NCI-H146 (cell line): ENCODE measurements at places on chromosomes 11 and 22.

GRCh38 chr11:74559934-74560309 lies 32.5 kb upstream of the POLD3 start:
- DNase-seq, result no peak

GRCh38 chr11:65781152-65781961 lies 581 bp upstream of the AP5B1 start:
- no peak for DNase-seq

- no peak for DNase-seq
Observed at GRCh38 chr22:29141078-29141688, 64.5 kb upstream of the EMID1 start.

- peak; percentile 39 for DNase-seq
Observed at GRCh38 chr22:29700900-29701154, 19.0 kb upstream of the CABP7 start.

DNA sequence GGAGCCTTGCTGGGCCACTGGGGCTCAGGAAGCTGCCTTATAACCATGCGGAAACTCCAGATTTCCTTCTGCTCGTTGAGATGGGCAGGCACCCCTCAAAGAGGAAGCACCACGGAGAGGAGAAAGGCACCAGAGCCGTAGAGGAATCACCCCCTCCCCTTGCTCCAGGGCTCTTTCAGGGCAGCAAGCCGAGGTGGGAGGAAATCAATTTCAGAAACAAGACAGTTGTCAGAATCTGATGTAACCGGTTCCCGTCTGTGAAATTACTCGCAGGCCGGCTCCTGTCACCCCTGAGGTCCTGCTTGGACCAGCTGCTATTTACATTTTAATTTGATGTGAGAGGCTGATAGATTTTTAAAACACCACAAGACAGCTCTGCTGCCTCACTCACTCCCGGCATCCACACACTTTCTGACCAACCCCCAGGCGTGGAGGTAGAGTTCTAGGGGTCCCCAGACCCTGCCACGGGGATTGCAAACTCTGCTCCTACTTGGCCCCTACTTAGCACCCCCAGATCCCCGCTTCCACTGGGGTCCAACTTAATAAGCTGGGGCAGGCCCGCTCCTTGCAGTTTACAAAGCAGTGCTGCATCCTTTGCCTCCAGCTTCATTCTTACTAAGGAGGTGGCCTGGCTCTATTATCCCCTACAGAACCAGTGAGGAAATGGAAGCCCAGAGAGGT lies 162.5 kb downstream of the CEP164 start:
- DNase-seq, result no peak

DNA sequence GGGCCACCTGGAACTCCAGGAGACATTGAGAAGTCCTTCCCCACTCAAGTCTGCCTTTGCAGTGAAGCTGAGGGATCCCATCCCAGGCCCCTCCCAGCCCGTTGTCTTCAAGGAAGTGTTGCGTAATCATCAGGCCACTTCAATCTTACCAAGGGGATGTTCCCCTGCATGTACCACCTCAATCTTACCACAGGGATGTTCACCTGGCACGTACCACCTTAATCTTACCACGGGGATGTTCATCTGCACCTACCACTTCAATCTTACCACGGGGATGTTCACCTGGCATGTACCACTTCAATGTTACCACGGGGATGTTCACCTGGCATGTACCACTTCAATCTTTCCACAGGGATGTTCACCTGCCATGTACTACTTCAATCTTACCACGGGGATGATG lies 108.0 kb upstream of the SYN3 start:
- DNase-seq, result no peak

DNA sequence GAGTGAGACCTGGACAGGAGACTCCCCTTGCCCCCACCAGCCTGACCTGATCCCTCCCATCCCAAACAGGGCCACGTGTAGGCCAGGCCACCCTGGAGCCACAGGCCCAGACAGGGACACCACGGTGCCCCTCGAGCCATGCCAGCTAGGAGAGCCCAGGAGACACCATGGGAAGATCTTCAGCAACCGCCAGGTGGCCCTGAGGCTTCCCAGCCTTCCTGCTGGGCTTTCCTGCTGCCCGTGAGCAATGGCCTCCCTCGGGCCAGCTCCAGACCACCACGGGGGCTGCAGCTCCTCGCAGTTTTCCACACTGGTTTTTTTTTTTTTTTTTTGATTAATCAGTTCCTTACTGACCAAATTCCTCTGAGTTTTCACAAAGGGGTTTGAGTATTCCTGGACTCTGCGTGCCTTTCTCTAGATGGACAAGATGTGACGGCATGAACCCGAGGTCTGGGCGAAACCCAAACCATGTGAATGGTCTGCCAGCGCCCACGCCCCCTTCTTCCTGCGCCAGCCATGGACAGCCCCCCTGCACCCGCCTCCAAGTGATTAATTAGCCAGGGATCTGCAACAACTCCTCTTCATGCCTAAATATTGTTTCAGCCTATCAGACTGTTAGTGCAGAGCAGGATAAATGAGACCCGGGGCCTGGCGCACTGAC lies 40.9 kb downstream of the TBX1 start:
- no peak for DNase-seq

- no peak for DNase-seq
Observed at GRCh38 chr11:44575288-44575672, 9.8 kb downstream of the CD82 start.

- DNase-seq, result no peak
Observed at GRCh38 chr11:134818516-134818915, 406.5 kb upstream of the B3GAT1 start.

DNA sequence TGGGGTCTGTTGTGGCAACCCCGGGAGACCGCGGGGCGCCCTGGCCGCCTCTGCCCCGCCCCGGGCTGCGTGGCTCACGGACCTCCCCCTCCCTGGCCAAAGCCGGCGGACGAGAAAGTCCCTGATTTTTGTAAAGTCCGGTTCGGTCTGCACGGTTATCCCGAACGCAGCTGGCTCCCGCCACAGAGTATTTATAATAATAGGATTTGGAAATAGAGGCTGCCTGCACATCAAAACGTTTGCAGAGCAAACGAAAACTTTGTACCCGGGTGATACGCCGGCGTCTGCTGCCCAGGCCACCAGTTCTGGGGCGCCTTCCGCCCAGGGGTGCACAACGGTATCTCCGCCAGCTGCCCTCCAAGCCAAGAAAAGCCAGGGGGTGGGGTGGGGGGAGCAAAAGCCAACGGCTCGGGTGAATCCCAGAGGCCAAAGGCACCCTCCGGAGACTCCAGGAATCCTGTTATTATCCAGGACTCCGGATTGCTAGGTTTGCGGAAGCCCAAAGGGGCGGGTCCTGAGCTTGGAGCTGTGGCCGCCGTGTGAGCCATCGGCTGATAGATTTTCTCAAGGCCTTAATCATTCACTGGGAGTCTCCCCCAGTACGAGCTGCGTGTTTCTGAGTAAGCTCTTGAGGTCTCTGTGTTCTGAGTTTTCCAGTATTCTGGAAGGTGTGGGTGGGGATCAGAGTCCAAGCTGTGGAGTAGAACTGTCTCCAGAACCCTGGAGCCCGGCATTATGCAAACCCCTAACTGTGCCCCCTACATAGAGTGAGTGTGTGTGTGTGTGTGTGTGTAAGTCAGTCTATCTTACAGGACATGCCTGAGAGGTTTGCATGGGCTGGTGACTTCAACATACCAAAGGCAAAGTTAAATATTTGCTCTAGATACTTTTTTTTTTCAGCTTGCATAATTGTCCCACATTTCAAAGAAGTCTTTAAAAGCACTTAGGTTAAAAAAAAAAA lies 673 bp upstream of the SHANK2 start:
- DNase-seq, result no peak

DNA sequence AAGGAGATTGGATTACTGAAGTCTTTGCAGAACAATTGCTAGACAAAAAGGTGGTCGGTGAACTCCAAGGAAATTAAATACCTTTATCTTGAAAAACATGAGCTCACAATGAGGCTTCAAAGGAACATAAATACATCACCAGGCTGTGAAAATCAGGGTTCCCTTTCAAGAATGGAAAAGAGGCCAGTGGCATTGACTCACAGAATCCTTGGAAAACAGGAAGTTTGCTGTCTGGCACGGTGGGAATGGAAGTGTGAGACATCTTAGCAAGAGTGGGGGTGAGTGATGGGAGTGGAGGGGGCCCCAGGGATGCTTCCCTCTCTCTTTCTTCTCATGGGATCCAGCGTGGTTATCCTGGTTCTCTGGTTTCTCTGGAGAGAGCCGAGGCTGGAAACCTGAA lies 48.9 kb upstream of the TBCEL start:
- DNase-seq, result no peak
